AG10803 (cell line): ENCODE measurements at places on chromosomes 13 and 19.

- no peak for DNase-seq
These were observed 37.8 kb downstream of the KLF5 start for GRCh38 chr13:73096638-73097037.

GRCh38 chr19:49672131-49672919 is 4.7 kb upstream of the PRMT1 start:
- peak; percentile 56 for DNase-seq

DNA sequence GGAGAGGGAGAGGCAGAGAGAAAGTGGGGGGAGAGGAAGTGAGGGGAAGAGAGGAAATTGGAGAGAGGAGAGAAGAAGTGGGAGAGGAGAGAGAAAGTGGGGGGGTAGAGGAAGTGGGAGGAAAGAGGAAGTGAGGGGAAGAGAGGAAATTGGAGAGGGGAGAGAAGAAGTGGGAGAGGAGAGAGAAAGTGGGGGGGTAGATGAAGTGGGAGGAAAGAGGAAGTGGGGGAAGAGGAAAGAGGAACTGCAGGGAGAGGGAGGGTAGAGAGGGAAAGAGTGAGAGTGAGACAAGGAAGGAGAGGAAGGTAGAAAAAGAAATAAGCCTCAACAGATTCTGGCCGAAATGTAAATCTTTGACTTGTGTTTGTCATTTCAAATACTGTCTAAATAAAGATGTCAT is 146.6 kb downstream of the KLF12 start:
- no peak for DNase-seq

- DNase-seq: no peak
These were observed 2.1 kb downstream of the ARID3A start for GRCh38 chr19:927780-928401.

- DNase-seq: no peak
These were observed 66.9 kb upstream of the CACNA1A start for GRCh38 chr19:13573056-13573667.

DNA sequence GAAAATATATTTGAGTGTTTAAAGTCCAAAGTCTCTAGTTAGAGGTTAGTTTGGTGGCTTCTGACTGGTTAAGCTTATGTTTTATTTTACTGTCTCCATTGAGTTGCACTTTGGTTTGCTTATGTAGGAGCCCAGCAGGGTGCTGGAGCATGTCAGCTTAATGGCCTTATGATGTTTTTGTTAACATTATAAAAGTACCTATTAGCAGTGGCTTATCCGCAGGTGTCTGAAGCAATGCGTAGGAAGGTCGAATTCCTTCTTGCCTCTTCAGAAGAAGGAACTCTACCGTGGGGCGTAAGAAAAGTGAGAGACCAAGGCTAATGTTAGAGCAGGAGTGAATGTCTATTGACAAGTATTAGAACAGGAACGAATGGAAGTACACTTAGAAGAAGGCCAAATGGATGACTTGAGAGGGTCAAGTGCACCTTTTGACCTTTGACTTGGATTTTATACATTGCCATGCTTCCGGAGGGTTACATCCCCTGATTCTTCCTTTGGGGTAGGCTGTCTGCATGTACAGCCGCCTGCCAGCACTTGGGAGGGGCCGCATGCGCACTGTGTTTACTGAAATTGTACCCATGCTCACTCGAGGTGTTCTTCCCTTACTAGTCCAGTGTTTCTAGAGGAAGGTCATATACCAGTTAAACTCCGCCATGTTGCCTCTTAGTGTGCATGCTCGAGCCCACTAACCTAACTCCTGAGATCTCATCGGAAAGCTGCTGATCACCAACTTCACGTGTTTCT is 793.9 kb upstream of the PCDH9 start:
- no peak for DNase-seq

DNA sequence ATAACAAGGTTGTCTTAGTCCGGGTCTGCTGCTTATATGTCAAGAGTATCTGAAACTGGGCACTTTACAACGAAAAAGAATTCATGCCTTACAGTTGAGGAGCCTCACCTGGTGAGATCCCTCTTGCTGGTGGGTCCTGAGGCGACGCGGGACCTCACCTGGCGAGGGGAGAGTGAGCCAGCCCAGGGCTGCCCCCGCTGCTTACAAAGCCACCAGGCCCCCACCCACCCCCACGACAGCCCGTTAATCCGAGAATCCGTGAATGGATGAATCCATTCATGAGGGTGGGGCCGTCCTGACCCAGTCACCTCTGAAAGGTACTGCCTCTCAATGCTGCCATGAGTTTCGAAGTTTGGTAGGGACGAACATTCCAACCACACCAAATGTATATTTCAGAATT is 54.0 kb upstream of the F7 start:
- no peak for DNase-seq

- peak; percentile 98 for DNase-seq
These were observed 89.3 kb upstream of the C1QTNF9B start for GRCh38 chr13:23986619-23987018.

- peak; percentile 92 for DNase-seq
These were observed 12.9 kb downstream of the SPC24 start for GRCh38 chr19:11142528-11143171.

GRCh38 chr13:62781866-62782265 is 1366.2 kb upstream of the PCDH20 start:
- DNase-seq: no peak

- peak; percentile 43 for DNase-seq
These were observed 26.3 kb downstream of the SAE1 start for GRCh38 chr19:47156861-47157430.

- DNase-seq: peak; percentile 57
These were observed 15.1 kb downstream of the CC2D1A start for GRCh38 chr19:13920940-13921747.

DNA sequence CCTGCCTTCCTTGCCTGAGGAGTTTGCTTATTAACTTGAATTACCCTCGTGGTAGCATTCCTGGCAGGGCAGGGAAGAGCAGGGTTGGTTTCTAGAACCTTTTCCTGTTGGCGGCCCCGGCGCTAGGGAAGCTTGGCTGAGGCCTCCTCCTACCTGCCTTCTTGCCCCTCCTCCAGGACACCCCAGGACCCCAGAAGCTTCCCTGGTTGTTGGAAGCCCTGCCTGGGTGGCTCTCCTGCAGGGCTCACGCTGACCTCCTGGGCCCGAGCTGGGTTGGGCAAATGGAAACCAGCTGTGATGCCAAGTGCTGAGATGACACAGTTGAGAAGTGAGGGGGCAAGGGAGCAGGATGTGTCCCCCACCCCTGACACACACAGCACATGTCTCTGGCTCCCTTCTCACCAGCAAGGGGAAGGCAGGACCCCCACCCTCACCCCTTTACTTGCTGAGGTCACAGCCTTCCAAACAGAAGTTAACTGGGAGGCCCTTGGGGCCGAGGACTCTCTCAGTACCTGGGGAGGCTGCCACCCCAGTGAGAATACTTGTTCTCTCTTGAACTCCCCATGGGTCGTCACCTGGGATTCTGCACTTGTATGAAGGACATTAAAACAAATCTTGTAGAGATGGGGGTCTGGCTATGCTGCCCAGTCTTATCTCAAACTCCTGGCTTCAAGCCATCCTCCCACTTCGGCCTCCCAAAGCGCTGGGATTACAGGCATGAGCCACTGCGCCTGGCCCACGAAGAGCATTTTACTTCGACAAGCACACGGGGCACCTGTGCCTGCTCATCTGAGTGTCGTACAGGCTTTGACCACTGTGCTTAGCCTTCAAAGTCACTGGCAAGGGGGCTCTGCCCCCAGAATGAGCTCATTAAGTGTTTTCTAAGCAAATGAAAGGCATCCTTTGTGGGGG is 10.5 kb downstream of the CEBPA start:
- DNase-seq: no peak

DNA sequence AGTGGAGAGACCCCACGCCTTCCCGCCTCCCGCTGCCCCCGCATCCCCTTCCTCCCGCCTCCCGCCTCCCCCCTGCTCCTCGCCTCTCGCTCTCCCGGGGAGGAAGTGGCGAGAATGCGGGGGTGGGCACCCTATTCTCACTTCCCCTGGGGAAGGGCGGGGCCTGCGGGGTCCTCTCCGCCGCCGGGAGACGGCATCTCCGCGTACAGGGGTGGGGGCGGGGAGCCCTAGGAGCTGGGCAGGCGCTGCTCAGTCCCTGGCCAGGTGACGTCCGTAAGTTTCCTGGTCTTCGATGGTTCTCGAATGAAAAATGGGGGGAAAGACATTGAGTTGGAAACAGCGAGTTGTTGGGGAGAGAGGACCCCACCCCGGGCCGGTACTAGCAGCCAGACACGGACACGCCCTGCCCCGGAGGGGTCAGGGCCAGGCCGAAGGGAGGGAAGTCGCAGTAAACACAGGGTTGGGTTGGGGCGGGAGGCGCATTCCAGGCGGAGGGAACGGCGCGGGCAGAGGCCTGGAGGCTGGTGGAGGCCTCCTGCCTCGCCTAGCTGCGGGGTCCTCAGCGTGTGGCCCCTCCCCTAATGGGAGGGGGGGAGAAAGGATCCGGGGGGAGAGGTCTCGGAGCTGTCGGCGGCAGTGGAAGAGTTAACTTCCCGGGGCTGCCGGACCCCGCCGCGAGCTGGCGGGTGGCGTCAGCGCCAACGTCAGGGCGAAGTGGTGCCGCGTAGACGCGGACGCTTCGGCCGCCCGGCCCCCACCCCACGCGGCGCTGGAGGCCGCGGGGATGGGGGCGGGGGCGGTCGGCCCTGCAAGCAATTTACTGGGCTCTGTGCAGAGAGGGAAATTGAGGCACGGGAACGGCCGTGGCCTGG is 10.4 kb upstream of the JUND start:
- peak; percentile 73 for DNase-seq
